ENCODE measurements at places on chromosomes 5 and 9. TPM values are rescaled to one million over a fixed set of nuclear protein-coding genes. Genes with fewer than 3 reads are reported as not detected.

The GRIN1 gene
- not detected for total RNA-seq

The SLC6A19 gene
- total RNA-seq: not detected

The PIP5KL1 gene
- total RNA-seq: 5.2 TPM

The SAPCD2 gene
- total RNA-seq: 0.67 TPM

The C7 gene
- total RNA-seq: 108 TPM

The MLANA gene
- not detected for total RNA-seq

The DAB2 gene
- 54.3 TPM for total RNA-seq

All from thyroid gland (tissue), 4 donors.